ENCODE measurements at places on chromosomes 11 and 22.

DNA sequence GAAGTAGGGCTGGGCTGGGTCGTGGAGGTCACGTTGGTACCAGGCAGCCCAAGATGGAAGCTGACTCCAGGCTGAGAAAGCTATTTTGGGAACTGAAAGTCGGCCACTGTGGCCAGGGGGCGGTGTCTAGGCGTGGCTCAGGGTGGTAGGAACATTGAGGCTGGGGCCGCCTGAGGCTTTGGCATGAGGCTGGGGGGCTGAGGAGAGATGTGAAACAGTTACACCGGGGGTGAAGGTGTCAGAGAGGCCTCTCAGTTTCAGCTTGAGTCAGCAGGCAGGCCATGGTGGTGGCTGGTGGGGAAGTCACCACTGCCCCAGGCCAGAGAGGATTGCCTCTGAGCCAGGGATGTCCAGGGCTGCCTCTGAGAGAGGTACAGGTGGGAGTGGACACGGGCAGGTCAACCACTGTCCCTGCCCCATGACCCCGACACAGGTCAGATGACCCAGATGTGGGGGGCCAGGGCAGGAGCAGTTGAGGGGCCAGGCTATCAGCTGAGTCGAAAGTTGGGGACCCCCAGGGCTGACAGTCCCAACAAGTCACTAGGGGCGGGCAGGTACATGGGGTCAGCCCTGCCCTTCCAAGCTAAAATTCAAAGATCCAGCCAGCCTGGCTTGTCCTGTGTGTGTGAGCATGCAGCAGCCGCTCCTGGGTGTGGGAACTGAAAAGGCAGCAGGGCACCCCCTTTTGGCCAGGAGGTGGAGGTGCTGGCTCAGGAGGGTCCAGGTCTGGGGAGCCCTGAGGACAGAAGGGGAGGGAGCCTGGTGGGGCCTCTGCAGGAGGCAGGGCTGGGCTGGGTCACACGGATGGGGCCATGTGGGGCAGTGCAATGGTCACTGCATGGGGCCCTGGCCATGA is 7.2 kb downstream of the KCNK7 start:
- peak; percentile 44 for DNase-seq

DNA sequence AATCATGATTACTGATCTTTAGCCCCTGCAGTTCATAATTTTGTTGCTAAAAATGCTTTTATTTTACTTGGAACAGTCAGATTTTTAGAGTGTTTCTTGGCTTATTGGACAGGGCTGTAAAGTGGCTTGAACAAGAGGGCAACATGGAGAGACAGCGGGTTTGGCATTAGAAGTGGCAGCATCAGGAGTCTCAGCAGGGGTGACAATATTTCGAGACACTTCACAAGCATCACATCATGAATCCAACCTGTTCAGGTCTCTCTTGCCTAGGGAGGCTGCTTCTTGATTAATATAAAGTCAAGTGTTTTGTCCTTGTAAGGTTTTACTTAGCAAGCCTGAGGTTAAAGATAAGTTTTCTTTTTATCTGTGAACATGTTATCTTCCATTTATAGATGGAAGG is 2249.5 kb downstream of the LRRC4C start:
- no peak for DNase-seq

- no peak for DNase-seq
Observed at GRCh38 chr22:48517039-48518030, 1310.3 kb downstream of the BRD1 start.

GRCh38 chr11:59273373-59273841 is 60.7 kb upstream of the MPEG1 start:
- DNase-seq: no peak

GRCh38 chr22:50064453-50064852 is 6.4 kb upstream of the TTLL8 start:
- DNase-seq: no peak

- DNase-seq: peak; percentile 69
Observed at GRCh38 chr11:110182886-110183285, 89.7 kb downstream of the ZC3H12C start.

DNA sequence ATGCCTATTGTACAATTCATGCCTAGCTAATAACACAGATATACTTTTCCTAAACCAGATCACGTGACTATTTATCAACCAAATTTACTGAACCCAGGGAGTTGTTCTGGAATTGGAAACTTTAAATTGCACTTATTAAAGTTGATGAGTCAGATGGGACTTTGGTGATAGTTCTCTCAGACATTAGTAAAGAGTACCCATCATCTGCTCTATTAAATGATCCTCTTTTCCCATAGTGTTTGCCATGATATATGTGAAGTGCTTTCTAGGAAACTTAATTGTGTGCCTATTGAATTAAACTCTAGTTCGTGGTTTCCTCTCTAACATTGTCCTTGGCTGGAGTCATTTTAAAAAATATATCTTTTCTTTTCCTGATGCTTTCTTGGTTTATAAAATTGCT is 99.0 kb downstream of the UVRAG start:
- no peak for DNase-seq

DNA sequence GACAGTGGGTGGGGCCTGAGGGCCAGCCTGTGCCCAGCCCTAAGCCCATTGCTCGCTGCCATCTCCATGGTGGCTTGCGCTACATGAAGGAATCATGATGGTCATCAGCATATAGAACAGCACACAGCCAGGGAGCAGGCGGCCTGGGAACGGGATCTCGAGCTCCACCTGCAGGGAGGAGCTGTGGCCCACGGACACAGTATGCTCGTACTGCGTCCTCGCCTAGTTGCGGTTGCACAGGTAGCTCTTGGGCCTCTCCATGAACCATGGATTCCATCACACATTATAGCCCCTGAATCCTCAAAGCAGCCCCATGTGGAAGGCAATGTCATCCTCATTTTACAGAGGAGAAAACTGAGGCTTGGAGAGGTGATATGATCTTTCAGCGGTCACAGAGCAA is 15.1 kb downstream of the SEC14L4 start:
- DNase-seq: no peak

DNA sequence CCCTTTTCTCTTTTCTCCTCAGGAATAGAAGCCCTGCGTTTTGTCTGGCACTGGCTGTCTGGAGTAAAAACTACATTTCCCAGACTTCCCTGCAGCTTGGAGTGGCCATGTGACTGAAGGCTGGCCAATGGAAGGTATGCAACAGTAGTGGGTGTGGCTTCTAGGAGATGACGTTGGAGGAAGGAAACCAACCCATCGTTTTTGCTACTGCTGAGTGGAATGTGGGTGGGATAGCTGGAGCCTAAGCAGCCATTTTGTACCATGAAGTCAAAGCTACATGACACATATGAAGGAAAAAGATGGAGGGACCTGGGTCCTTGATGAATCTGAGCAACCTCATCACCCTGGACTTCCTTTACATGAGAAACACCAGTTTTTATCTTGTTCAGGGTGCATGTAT is 19.6 kb downstream of the FGF3 start:
- peak; percentile 9 for DNase-seq

- no peak for DNase-seq
Observed at GRCh38 chr22:21594865-21595452, 27.4 kb downstream of the UBE2L3 start.

- DNase-seq: no peak
Observed at GRCh38 chr22:47167056-47167455, 404.6 kb downstream of the TBC1D22A start.
